ENCODE measurements at places on chromosomes 2 and 18.

DNA sequence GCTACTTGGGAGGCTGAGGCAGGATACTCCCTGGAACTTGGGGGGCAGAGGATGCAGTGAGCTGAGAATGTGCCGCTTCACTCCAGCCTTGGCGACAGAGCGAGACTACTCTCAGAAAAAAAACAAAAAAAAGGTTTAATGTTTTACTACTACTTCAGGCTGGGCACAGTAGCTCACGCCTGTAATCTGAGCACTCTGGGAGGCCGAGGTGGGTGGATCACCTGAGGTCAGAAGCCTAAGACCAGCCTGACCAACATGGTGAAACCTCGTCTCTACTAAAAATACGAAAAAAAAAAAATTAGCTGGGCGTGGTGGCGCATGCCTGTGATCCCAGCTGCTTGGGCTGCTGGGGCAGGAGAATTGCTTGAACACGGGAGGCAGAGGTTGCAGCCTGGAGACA is 75.7 kb upstream of the ATIC start:
- no peak for DNase-seq

- no peak for DNase-seq
Measured at GRCh38 chr2:72864500-72864899, 22.7 kb upstream of the SPR start.

DNA sequence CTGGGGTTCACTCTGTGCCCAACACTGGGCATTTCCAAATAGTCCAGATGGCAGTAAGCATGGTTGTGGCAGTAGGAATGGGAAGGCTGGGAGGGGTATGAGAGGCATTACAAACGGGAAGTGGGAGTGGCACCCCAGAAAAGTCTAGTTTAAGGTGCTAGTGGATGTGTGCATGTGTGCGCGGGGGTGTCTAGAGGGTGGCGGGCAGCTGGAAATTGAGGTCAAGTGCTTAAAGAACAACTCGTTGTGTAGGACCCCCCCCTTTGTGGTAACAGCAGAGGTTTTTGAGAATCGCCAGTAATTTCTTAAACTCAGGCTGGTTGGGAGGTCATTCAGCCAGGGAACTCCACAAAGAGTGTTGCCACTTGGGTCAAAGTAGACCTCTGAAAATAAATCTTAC is 69.9 kb downstream of the RHBDD1 start:
- no peak for DNase-seq

GRCh38 chr18:31513189-31513935 is 15.4 kb downstream of the DSG2 start:
- DNase-seq, result no peak

DNA sequence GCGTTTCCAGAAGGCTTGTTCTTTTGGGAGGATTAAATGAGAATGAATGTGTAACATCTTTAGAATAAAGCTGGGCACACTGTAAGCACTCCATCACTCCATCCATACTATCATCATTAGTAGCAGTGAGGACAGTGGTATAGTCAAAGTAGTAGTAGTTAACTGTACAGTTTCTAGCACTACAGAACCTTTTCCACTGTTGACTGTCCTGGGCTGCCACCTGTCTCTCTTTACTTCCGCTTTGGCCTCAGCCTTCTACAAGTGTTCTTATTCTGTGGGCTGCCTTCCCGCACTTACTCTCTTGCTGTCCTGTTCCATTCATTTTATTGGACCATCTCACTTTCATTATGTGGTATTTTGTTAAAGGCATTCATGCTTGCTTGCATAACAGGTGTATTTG is 3.3 kb downstream of the SLC9A2 start:
- no peak for DNase-seq

DNA sequence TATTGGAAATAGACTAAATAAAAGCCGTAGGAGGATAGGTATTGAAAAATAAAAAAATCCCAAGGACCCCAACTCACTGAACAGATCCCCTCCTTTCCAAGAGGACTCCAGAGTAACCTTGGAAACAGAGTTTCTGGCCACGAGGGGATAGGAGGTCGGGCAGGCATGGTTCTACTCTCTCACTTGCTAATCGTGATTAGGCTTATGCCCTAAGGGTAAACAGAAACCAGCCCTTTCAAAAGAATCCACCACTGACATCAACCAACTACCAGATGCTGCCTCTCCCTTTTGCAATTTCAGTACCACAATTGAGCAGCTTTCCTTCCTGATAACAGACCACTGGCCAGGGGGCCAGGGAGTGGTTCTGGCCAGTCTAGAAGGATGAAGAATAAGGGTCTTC is 477.8 kb downstream of the EIPR1 start:
- no peak for DNase-seq

- no peak for DNase-seq
Measured at GRCh38 chr2:35447821-35448220, 907.8 kb upstream of the CRIM1 start.

DNA sequence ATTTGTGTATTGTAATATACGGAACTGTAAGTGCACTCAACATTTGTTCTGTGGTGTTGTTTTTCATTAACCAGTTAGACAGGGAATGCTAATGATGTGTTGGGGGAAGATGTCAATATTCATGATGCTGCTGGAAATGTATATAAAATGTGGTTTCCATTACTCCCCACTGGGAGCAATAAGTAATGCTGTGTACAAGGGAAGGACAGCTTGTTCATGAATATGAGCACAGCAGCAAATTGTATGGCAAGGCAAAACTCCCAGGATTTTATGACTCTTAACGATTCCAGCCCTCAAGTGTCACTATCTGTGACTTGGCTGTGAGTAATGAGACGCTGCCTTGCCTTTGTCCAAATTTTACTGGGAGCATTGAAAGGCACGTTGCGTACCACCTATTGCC is 312.4 kb upstream of the DDX18 start:
- DNase-seq, result no peak

DNA sequence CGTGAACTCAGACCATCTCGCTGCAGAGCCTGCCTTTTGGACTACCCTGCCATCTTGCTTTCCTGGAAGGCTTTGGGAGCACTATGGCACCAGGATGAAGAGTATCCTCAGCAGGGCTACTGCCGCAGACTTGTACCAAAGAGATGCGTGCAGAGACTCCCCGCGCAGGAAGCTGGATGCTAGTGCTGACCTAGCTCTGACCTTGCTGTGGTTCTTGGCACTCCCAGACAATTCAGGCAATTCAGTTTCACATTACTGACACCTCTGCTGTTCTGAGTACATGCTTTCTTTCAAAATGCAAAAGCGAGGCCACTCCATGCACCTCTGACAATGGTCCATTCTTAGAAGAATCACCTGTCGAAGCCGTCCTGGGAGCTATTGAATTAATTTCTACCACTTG is 251.5 kb upstream of the MEX3C start:
- no peak for DNase-seq

DNA sequence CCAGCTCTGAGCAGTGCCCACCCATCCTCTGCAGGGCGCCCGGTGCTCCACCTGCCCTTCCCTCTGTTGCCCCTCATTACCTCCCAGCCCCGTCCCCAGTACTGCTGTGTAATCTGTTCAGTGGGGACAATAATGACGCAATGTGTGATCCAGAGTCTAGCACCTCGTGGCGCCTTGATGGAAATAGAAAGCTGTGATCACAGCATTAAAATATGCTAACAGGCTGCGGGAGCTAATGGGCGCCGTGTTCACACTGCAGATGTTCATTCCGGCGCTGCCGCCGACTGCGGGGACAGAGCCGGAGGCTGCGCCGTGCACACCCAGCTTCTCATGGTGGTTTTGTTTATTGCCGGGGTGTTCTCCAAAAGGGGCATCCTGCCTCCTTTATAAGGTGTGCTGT is 235.2 kb downstream of the LDLRAD4 start:
- no peak for DNase-seq

DNA sequence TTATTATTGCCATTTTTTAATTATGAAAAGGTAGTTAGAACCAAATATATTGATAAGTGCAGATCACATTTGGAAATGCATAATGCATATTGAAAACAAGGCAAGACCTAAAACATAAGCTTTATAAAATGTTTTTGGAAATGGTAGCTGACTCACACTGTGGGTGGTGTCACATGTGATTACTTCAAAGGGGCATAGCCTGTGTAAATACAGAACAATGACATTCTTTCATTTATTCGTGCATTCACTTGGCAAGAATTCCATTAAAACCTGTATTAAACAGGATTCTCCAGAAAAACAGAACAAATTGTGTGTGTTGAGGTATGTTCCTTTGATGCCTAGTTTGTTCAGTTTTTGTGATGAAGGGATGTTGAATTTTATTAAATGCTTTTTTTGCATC is 427.3 kb upstream of the ST6GAL2 start:
- DNase-seq, result no peak

- DNase-seq, result no peak
Measured at GRCh38 chr2:73350035-73350691, 35.5 kb upstream of the ALMS1 start.

DNA sequence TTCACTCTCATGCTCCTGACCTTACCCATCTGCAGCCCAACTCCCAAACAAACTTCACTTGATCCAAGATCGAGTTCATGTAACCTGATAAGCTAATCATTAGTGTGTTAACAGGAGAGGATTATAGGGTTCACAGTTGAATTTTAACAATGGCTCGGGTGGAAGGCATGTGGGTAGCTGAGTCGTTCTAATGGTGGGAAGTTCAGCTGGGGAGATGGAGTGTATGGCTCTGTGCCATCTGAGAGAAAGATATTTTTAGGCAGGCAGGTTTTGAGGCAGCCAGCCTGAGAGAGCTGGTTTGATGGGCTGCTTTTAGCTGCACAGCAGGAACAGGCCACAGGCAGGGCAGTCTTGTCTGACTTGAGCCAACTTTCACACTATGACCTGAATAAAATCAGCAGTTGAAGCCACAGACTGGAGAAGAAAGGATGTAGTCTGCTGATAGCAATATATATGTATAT is 17.7 kb upstream of the NFE2L2 start:
- DNase-seq, result no peak

DNA sequence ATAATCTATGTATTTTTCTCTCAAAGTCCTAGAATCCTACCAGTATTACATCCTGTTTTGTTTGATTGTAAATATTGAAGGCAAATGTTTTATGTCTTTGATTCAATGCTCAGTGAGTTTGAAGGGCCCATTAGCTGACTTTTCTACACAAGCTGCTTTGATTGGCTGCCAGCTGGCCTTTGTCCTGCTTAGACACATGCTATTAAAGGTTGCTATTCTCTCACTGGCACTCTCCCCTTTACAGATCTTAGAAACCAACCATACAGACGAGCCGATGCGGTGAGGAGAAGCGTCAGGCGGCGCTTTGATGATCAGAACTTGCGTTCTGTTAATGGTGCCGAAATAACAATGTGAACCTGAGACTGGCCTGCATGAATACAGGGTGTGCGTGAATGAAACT is 69.7 kb downstream of the PRPF40A start:
- DNase-seq, result no peak

GRCh38 chr18:24271381-24272228 is 126.0 kb downstream of the OSBPL1A start:
- no peak for DNase-seq

- no peak for DNase-seq
Measured at GRCh38 chr2:28915939-28916338, 21.5 kb downstream of the WDR43 start.

DNA sequence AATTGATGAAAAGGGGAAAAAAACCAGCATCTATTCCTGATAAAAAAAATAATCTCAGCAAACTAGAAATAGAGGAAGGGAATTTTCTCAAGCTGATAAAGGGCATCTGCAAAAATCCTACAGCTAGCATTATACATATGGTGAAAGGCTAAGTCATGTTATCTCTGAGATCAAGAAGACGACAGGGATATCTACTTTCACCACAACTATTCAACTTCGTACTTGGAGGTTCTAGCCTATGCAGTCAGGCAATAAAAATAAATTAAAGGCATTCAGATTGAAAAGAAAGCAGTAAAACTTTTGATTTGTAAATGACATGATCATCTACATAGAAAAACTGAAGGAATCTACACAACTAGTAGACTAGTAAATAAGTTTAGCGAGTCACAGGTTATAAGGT is 58.2 kb downstream of the CAB39 start:
- no peak for DNase-seq

DNA sequence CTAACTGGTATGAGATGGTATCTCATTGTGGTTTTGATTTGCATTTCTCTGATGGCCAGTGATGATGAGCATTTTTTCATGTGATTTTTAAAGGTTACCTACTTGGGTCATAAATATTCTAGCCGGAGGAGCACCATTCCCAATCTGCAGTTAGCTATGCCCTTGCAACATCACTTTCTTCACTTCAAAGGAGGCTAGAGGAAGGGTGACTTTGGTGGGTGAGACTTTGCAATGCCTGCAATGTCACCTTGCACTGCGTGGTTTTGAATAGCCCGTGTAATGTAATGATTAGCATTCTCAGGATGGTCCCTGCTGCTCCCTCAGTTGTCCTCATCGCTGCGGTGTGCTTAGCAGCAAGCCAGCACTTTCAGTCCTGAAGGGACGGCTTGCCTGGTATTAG is 56.1 kb upstream of the CHRNA1 start:
- no peak for DNase-seq

DNA sequence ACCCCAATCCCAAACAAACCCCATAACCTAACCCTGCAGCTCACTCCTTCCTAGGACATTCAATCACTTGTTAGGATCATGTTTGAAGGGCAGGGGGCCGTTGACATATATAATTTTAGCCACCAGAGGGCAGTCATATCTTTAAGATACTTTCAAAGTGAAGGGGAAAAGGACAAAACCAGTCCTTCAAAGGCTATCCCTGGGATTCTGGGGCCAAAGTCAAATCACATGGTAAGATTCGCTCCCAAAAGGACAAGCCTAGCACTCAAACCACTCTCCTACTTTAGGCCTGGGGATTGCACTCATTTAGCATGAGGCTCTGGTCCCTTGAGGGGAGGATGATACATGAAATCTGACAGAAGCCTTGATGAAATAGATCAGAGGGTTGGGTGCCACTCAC is 44.6 kb downstream of the HAUS1 start:
- no peak for DNase-seq

- no peak for DNase-seq
Measured at GRCh38 chr2:25453199-25453905, 111.6 kb upstream of the DNMT3A start.

- no peak for DNase-seq
Measured at GRCh38 chr18:48385596-48385995, 23.6 kb downstream of the ZBTB7C start.

DNA sequence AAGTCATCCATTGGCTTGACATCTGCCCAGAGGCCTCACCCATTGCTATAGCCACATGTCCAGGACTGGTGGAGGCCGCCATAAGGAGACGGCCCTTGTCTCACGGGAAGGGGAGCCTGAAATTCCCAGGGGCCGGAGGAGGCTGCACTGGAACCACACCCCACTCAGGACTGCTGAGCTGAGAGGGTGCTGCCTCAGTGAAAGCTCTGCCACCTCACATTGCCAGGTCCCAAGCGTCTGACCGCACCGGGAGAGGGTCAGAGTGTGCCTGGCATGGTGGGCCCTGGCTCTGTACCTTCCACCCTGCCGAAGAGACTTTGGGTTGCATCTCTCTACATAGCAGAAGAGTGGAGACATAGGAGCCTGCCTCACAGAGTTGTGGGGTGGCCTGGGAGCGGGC is 134.1 kb upstream of the GLI2 start:
- no peak for DNase-seq

DNA sequence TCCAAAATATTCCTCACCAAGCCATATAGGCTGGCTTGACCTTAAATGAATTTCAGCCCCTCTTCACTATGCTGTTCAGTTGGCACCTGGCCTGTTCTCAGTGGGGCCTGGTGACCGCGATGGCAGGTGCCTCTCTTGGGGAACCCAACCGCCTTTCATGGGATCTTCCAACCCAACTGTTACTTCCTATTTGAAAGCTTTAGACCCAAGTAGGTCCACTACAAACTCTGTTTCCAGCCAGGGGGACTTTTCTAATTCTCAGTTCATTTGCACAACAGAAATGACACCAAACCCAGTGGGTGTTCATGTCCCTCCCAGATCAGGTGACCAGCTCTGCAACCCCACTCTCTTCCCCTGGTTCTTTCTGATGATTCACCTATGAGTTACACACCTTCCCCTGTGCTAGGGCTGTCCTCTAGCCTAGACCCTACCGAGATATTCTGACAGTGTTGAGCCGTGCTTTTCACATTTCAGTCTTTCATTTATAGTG is 35.6 kb upstream of the NDUFV2 start:
- no peak for DNase-seq

Data from stimulated activated CD8-positive, alpha-beta memory T cell treated with anti-CD3 and anti-CD28 coated beads, Interleukin-15, amount 100 ng/mL, for 24 hours (primary cell).